T-helper 2 cell (primary cell): ENCODE measurements at places on chromosomes 11 and 22.
A peak's percentile ranks its signal among the peaks of the same experiment; 100 is the strongest.

GRCh38 chr11:114162719-114163123, 103.2 kb downstream of the ZBTB16 start:
- no peak for DNase-seq

GRCh38 chr11:29093416-29094120, 923.3 kb downstream of the KCNA4 start:
- no peak for DNase-seq

GRCh38 chr11:112977755-112978154, 16.5 kb downstream of the NCAM1 start:
- no peak for DNase-seq

GRCh38 chr11:106344966-106345365, 267.5 kb downstream of the AASDHPPT start:
- no peak for DNase-seq

GRCh38 chr11:420054-420910, 5.5 kb upstream of the SIGIRR start:
- DNase-seq, result no peak

DNA sequence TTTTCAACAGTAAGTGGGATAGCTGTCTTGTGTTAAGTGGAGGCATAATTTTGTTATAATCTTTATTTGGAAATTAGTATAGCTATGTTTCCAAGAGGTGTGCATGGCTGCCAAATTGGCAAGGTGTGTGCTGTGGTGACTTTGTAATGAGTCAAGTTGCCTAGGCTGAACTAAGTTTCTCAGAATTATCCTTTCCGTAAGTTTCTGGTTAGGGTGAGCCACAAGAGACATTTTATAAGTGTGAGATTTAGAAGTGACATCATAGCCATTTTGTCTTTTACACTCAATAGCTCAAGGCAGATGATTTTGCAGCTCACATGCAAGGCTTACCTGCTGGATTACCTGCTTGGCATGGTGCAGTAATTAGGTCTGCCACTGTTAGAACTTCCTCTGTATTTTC, 90.3 kb downstream of the C11orf87 start:
- no peak for DNase-seq

DNA sequence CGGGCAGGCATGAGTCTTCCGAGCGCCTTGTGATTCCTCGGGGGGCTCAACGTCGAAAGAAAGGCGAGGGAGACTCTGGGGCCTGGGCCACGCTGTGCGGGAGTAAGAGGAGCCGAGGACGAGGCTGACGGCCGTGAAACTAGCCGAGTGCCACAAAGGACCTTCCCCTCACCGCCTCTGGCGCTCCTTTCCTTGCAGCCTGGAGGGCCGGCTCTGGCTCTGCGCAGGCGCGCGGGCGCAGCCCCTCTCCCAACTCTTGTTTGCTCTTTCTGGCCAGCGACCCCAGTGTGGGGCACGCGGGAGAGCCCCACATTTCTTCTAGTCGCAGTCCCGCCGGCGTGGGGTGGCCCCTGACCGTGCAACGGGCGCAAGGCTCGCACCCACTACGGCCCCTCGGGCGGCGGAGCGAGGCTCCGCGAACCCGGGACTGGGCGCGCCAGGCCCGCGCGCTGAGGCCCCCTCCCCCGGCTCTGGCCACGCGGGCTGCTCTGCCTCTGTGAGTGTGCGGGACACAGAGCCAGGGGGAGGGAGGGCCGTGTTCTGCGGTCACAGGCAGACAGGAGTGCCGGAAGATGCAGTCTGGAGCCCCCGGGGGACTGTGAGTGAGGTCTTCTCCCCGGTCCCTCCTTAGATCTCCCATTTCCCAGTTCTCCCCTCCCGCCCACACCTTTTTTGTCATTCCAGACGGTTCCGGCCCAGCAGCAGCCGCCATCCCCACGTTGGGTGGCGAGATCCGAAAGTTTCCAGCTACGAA, 1.0 kb upstream of the TOB2 start:
- DNase-seq, result peak; percentile 27

DNA sequence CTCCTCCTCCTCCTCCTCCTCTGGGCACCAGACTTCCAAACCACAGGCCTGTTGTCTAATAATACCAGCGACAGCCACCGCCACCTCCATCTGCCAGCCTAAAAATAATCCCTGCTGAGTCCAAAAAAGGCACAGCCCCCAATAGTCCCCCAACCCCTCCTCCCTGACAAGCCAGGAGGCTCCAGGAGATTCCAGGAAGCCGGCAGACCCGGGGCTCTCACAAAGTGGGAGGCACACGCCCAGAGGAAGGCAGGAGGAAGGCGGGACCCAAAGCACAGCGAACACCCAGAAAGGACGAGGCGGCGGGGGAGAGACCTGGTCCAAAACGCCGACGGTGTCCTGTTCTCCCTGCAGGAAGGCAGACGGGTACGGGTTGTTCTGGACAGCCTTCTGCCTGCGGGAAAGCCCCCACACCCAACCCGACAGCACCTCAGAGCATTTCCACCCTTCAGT, 5.9 kb downstream of the IGSF9B start:
- no peak for DNase-seq

- no peak for DNase-seq
Observed at GRCh38 chr22:38513063-38513462, 7.0 kb upstream of the DDX17 start.

DNA sequence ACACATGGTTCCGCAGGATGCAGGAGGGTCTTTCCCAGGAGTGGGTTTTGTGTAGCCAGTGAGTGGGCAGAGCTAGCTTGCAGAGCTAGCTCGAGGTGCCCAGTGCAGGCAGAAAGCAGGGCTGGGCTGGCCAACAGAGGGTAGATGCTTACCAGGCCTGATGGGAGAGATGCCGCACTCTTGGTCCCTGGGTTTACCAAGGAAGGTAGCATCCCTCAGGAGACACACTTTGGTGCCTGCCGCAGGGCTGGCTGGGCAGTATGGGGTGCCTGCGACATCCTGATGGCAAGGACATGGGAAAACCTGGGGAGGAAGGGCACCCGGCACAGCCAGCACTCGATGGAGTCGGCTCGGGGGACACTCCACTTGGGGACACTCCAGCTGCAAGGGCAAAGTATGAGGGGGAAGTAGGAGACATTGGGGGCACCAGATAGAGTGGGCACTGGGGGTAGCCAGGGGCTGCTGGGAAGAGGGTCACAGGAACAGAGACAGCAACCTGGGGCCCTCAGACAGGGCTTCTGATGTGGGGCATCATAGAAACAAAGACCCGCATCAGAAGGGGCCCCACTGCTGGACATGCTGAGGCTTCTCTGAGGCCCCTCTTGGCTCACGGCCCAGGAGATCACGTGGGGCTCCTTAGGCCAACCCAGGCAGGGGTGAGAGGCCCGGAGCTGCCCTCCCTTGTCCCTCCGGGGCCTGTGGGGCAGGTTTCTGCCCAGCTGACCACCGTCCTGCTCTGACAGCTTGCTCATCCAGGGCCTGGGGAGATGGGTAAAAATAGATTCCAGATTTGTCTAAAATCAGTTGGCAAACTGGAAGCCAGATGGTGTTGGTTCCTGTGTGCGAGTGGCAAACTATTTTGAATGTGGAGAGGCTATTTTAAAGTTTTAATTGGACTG, 89.8 kb downstream of the MORC2 start:
- no peak for DNase-seq

GRCh38 chr11:26028393-26028911, 303.5 kb upstream of the ANO3 start:
- no peak for DNase-seq

GRCh38 chr11:59528711-59529110, 17.4 kb downstream of the OR4D9 start:
- no peak for DNase-seq

GRCh38 chr22:19035474-19036228, 86.6 kb downstream of the DGCR2 start:
- no peak for DNase-seq

DNA sequence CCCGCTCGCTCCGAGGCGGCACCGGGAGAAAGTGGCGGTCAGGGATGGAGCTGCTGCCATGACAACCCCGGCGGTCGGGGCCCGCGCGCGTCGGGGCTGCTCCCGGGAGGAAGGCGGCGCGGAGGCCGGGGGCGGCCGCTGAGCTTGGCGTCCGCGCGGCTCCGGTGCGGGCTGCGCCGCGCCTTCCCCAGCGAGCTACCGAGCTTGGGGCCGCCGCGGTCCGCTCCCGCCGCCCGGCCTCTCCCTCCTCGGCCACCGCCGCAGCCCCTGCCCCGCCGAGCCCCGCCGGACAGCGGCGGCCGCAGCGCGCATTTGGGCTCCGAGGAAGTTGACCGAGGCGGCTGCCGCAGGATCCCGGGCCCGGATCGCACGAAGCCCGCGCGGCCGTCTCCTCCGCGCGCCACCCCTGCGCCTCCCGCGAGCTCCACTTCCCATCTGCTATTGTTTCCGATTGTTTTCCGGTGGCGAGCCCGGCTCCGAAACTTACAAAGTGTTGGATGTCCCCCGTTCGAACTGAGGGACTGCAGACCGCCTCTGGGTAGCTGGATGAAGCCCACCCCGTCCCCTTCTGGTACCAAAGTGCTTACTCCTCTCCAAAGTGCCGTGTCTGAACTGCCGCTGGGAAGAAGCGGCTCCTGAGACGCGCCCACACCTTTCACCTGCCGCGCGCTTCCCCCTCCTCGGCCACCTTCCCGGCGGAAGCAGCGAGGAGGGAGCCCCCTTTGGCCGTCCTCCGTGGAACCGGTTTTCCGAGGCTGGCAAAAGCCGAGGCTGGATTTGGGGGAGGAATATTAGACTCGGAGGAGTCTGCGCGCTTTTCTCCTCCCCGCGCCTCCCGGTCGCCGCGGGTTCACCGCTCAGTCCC, 540.3 kb downstream of the NTM start:
- no peak for DNase-seq

DNA sequence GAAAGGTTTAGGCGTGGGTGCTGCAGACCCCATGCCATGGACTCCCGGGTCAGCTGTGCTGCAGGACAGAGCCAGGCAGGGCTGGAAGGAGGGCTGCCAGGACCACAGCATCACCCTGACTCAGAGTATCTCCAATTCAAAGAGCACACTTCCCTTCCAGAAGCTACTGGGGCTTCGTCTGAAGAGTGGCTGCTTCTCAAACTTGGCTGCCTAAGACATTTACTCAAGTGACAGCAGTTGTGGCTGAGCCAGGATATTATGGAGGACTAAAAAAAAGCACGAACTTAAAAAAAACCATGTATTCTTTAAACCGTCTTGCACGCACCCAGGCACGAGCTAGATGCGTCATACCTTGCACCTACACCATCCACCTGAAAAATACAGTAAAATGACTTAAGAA, 13.0 kb upstream of the BID start:
- no peak for DNase-seq

GRCh38 chr22:45876136-45877035, 100.6 kb downstream of the WNT7B start:
- DNase-seq, result no peak

DNA sequence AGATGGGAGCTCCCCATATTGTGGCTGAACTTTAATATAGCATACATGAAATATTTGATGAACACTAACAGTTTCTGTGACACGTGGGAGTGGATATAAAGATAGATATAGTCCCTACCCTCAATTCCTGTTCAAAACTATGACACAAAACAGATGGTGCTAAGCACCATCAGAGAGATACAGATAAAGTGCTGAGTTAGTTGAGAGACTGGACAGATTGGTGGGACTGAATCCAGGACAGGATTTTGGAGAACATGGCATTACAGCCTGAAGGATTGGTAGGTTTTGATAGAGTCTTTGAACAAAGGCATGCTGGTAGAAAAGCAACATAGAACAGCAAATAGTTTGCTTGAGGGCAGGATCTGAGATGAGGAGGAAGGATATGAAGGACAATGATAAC, 215.1 kb upstream of the SORL1-AS1 start:
- DNase-seq, result no peak

DNA sequence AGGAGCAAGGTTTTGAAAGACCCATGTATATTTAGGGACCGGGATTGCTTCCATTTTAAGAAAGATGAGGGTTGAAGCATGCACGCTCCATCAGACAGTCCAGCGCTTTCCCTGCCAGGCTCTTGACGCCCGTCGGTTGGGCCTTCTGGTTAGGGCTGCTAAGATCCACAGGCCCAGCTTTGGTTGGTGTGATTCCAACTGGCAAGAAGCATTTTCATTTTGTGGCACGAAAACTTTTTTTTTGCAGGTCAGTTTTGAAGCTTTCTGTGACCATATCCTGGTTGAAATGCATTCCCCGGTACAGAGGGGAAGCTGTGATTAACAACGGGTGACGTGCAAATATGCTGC, 34.3 kb upstream of the MPPED1 start:
- no peak for DNase-seq

GRCh38 chr11:116352881-116353280, 419.9 kb downstream of the BUD13 start:
- DNase-seq, result no peak

GRCh38 chr11:128962896-128963295, 20.2 kb upstream of the TP53AIP1 start:
- DNase-seq, result no peak

- DNase-seq, result no peak
Observed at GRCh38 chr11:5232821-5233220, 1.5 kb downstream of the HBD start.

DNA sequence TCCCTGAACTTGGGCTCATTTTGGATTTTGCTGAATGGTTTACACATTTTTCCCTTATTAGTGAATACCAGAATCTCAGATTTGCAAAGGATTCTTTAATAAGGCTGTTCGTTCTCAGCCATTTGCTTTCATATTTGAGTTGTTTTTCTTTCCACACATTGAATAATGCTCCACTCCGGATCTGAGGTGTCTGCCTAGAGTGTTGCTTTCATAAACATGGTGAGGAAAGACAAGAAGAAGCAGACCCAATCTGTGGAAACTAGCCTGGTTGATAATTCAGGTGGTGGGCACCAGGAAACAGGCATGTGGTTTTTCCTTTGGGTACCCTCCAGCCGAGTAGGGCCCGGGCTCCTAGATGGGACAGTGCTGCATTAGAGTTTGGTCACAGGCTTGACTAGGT, 35.0 kb downstream of the LDLRAD3 start:
- no peak for DNase-seq

DNA sequence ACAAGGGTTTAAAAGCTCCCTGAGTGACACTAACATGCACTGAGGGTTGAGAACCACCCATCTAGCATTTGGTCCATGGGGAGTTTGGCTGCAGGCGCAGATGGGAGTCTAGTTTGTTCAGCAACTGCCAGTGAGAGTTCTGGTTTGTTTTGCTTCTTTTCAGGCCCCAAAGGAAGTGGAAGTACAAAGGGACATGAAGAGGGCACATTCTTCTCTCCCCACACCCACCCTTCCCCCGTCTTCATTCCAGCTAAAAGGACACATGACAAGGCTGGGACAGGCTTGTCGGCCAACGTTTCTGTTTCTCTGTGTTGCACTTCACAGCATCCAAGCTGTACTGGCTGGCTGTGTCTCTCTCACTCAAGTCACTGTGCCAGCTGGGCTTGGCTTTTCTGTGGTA, 8.2 kb upstream of the ENDOD1 start:
- no peak for DNase-seq

DNA sequence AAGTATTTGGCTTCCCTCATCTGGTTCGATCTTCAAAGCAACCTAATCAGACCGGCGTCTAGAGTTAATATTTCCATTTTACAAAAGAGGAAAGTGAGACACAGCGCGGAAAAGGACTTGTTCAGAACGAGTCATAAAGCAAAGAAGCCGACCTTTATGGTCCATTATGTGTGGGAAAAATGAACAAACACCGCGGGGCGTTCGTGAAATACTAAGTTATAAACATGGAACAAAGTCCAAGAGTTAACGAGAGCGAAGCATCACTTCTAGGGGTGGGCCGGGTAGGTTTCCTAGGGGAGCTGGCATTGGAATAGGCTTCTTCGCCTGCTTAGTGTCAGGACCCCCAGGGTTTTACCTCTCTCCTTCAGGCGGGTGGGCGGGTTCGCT, 575 bp downstream of the DUSP18 start:
- no peak for DNase-seq

GRCh38 chr11:95695181-95695580, 94.4 kb downstream of the FAM76B start:
- no peak for DNase-seq
